CD4-positive, alpha-beta memory T cell (primary cell): ENCODE measurements at places on chromosomes 5 and 9. TPM values are rescaled to one million over a fixed set of nuclear protein-coding genes. Genes with fewer than 3 reads are reported as not detected.

The QSOX2 gene
- 0.87 TPM for polyA plus RNA-seq

The TTLL11 gene
- polyA plus RNA-seq = 2.7 TPM

DNA sequence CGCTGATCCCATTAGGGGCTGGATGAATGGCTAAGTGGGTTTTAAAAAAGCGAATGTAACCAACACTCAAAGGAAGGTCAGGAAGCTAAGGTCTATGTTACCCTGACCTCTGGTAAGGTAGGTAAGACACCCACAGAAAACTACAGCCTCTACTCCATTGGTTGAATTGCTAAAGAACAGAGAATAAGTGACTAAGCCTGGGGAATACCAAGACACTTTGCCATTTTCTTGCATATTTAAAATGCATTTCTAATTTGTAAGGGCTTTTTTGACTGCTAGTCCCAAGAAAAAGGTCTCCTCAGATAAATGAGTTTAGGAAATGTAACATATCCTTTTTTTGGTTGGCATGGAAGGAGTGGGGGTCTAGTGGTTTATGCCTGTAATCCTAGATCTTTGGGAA, 368.7 kb downstream of the BNC2 start:
- no peak overlapping the region for H3K4me3 ChIP-seq
- no peak overlapping the region for H3K27ac ChIP-seq

The NR2F1 gene
- polyA plus RNA-seq = not detected

- H3K27ac ChIP-seq = no peak overlapping the region
- no peaks in the 10 kb centered on the region for H3K27me3 ChIP-seq
- H3K4me1 ChIP-seq = peaks cover 16% of the 10 kb centered on the region
- H3K36me3 ChIP-seq = no peaks in the 10 kb centered on the region
- no peak for DNase-seq
Observed at GRCh38 chr5:113052041-113052795, 75.6 kb downstream of the DCP2 start.

GRCh38 chr5:180162304-180162661, 46.7 kb downstream of the RASGEF1C start:
- no peak overlapping the region for H3K4me3 ChIP-seq
- no peaks in the 10 kb centered on the region for H3K4me1 ChIP-seq
- H3K36me3 ChIP-seq = no peaks in the 10 kb centered on the region

DNA sequence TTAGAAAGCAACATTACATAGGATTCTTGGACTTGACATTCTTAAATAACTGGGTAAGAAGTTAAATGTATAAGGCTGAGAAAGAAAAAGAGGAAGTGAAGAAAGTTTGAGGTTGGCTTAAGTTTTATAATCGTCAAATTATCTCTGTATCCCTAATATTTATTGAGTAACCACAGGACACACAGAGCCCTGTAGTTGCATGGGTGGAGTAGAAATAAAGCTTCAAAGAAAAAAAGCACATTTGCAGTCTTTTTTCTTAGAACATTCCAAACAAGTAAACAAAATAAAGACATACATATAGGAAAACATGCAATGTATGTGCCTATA, 137.0 kb downstream of the CCDC192 start:
- no peaks in the 10 kb centered on the region for H3K36me3 ChIP-seq
- no peak overlapping the region for H3K4me3 ChIP-seq
- no peaks in the 10 kb centered on the region for H3K4me1 ChIP-seq
- H3K27me3 ChIP-seq = no peaks in the 10 kb centered on the region

The SREK1IP1 gene
- polyA plus RNA-seq = 19.3 TPM

DNA sequence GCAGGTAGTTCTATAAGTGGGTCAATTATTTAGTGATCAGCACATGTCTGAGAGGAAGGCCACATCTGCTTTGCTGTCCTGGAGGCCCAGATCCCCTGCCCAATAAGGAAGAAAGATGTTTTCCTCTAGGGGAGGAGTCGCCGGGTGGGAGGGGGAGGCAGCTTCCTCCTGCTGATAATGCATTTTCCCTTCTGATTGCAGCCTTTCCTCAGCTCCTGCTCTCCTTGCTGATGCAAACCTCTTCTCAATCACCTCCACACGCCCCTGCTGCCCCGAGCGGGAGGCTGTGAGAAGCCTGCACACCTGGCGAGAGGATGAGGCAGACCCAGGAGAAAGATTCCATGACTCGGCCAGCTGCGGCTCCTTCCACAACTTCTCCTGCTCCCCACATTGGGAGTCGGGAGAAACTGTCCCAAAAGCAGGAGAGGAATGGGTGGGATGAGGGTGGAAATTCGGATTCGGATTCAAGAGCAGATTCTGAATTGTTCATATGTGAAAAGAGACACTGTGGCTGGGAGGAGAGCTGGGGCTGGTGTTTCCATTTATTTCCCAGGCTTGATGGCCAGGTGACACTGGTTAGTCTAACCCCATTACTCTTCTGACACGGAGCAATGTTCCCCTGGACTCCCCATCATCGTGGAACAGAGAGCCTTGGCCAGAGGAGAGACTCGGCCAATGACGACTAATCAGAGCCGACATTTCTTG, 6.8 kb upstream of the NTNG2 start:
- H3K36me3 ChIP-seq = no peaks in the 10 kb centered on the region
- H3K4me3 ChIP-seq = no peak overlapping the region

The SHISAL2B gene
- not detected for polyA plus RNA-seq

DNA sequence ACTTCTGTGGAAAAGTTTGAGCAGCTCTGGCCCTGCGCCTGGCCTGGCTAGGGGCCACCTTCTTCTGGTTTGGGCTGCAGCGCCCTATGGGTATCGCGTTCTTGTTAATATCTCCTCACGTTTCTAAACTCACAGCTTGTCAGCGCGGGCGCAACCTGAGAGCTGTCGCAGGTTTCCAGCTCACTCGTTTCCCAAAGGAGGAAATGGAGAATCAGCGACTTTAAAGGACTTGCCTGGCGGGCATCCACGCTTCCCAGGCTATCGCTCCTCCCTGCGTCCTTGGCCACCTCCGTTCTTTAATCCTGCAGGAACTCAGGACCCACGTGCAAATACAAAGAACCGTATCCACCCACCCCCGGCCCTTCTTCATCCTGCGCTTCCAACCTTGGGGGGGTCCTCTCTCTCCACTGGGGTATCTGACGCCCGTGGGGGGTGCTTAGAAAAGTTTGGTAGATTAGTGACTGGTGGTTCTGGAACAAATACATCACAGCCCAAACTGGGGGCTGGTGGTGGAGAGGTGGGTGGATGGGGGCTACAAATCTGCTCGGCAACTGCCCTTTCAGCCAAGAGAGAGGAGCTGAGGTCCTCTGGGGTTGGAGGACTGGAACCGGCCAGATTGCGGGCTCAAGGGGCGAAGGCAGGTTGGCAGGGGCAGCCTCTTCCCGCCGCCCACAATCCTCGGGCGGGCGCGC, 578 bp upstream of the PSAT1 start:
- no peaks in the 10 kb centered on the region for H3K27me3 ChIP-seq
- peak overlapping the region; percentile 23 for H3K27ac ChIP-seq
- peaks cover 25% of the 10 kb centered on the region for H3K4me1 ChIP-seq
- DNase-seq = no peak
- H3K4me3 ChIP-seq = peak overlapping the region; percentile 33

DNA sequence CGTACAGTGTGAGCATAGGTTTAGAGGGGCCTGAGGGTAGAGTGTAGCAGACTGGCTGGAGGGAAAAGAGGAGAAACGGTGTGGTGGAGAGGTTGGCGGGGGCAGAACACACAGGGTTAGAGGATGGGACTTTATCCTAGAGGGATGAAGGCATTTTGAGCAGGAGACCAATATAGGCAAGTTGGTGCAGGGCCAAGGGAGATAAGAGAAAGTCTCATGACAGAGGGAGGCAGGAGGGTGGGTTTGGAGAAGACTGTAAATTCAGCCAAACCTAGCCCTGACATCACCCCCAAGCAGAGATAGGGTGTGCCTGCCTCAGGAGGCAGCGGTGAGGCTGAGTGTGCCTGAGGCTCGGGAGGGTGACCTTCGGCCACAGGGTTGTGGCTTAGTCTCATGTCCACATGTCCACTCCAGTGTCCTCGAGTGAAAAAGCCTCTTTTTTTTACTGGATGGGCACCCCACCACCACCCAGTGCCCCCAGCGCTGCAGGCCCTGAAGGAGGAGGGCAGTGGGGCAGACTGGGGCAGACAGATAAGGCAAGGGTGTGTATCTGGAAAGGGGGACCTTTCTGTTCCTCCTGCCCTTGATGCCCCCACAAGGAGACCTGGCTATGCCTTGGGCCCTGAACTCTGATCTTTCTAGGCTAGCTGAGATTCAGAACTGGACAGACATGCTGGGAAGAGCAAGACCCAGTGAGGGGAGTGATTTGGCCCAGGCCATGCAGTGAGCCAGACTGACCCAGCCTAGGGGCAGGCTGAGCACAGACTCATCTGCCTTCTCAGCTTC, 108.7 kb downstream of the RGS3 start:
- DNase-seq = no peak
- no peak overlapping the region for H3K4me3 ChIP-seq
- H3K4me1 ChIP-seq = peaks cover 20% of the 10 kb centered on the region
- no peaks in the 10 kb centered on the region for H3K36me3 ChIP-seq
- no peak overlapping the region for H3K27ac ChIP-seq

DNA sequence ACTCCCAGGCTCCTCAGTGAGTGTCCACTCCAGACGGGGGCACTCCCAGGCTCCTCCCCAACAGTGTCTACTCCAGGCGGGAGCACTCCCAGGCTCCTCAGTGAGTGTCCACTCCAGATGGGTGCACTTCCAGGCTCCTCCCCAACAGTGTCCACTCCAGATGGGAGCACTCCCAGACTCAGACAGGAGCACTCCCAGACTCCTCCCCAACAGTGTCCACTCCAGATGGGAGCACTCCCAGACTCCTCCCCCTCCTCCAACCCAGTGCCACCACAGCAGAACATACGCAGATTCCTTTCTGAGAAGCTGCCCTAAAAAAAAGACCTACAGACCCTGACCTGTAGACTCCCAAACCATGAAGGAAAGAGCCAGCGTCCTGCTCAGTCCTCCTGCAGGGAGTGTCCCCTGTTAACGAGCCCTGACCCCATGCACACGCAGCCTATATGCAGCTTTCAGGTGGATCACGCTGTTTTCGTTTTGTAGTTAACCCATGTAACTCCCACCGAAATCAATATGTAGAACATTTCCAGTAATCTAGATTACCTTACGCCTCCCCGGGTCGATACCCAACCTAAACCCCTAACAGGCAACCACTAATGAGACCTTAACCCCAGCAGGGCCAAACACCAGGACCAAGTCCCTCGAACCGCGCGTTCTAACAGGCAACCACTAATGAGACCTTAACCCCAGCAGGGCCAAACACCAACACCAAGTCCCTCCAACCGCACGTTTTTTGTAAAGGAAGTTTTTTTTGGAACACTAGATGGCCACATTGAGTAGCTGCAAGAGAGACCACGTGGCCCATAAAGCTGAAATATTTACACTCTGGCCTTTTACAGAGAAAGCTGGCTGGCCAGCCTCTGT, 15.7 kb downstream of the PNPLA7 start:
- H3K4me1 ChIP-seq = peaks cover 20% of the 10 kb centered on the region
- no peaks in the 10 kb centered on the region for H3K27me3 ChIP-seq
- H3K4me3 ChIP-seq = no peak overlapping the region
- no peak overlapping the region for H3K27ac ChIP-seq

The IGFBPL1 gene
- not detected for polyA plus RNA-seq

The PPP1R26 gene
- polyA plus RNA-seq = not detected

The SOHLH1 gene
- polyA plus RNA-seq = not detected

The SMIM32 gene
- not detected for polyA plus RNA-seq

GRCh38 chr9:124855944-124856765, 2.9 kb downstream of the WDR38 start:
- H3K27me3 ChIP-seq = no peaks in the 10 kb centered on the region
- peaks cover 44% of the 10 kb centered on the region for H3K36me3 ChIP-seq

The GNG10 gene
- polyA plus RNA-seq = 37.5 TPM

GRCh38 chr9:136511670-136512592, 29.1 kb upstream of the SEC16A start:
- H3K36me3 ChIP-seq = peaks cover 38% of the 10 kb centered on the region
- no peak overlapping the region for H3K27ac ChIP-seq
- no peak for DNase-seq
- no peak overlapping the region for H3K4me3 ChIP-seq
